ENCODE measurements at places on chromosomes 5 and 9. TPM values are rescaled to one million over a fixed set of nuclear protein-coding genes. Genes with fewer than 3 reads are reported as not detected.
A peak's percentile ranks its signal among the peaks of the same experiment; 100 is the strongest.

DNA sequence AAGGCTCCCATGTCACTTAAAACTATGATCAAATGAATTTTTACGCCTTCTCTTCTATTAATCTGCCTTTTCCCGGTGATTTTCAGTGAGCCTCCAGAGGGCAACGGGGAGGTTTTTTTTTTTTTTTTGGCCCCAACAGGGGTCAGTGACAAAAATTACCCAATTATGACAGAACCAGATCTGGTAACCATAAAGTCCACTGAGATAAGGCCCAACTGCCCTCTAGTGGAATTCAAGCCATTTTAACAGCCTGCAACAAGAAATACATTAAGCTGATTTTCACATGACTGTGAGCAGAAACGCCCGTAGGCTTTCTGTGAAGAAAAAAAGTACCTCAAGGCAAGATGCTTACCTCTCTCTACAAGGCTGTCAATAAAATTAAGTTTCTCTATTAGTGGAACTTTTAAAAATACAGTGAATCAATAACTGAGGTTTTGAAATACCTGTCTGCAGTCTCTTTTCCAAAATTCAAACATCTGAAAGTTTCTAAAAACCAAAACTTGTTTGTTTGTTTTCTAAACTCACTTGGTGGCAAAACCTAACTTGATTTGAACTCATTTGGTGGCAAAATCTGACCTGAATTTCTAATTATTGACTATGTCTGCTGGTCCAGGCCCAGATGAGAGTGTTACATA is 49.7 kb upstream of the FST start:
- H3K4me3 ChIP-seq, result no peak overlapping the region
- no peaks in the 10 kb centered on the region for H3K36me3 ChIP-seq
- no peak overlapping the region for H3K27ac ChIP-seq
- H3K4me1 ChIP-seq, result peaks cover 2% of the 10 kb centered on the region

- H3K4me3 ChIP-seq, result no peak overlapping the region
- H3K27me3 ChIP-seq, result no peaks in the 10 kb centered on the region
- no peaks in the 10 kb centered on the region for H3K4me1 ChIP-seq
- H3K27ac ChIP-seq, result no peak overlapping the region
- H3K36me3 ChIP-seq, result no peaks in the 10 kb centered on the region
Observed at GRCh38 chr5:6915574-6915973, 202.3 kb downstream of the TENT4A start.

DNA sequence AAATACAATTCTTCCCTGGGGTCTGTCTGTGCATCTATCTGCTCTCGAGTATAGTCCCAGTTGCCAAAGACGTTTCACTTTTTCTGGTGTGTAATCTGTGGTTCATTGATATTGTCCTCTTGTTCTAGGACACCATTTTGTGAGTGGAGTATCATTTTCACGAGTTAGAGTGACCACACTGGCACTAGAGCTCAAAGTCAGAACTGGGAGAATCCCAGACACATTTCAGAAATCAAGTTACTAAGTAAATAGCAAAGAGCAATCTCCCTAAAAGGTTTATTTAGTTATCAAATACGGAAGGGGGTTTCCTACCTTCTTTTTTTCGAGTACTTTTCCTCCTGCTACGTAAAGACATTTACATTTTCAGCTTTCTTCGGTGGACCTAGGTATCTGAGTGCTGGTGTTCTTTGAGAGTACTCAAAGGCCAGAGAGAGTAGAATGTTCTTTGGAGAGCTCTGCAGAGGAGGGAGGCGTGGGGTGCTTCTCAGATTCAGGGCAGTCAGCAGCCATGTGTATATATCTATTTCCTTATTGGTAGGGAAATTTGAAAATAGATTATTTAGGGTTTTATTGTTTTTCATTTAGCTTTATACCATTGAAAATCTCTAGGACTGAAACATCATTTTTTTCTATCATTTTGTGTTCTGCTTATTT is 8.9 kb upstream of the HSPA9 start:
- no peak for DNase-seq
- H3K27me3 ChIP-seq, result no peaks in the 10 kb centered on the region
- no peaks in the 10 kb centered on the region for H3K36me3 ChIP-seq

DNA sequence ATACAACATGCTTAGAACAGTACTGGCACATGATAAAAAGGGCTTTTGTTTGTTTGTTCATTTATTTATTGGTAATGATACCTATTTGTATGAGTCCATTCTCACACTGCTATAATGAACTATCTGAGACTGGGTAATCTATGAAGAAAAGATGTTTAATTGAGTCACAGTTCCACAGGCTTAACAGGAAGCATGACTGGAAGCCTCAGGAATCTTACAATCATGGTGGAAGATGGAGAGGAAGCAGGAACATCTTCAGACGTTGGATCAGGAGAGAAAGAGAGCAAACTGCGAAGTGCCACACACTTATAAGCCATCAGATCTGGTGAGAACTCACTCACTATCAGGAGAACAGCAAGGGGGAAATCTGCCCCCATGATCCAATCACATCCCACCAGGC is 847.7 kb downstream of the CDH18 start:
- H3K4me3 ChIP-seq, result no peak overlapping the region
- H3K27me3 ChIP-seq, result no peaks in the 10 kb centered on the region
- no peaks in the 10 kb centered on the region for H3K36me3 ChIP-seq
- peaks cover 6% of the 10 kb centered on the region for H3K4me1 ChIP-seq
- no peak for DNase-seq

DNA sequence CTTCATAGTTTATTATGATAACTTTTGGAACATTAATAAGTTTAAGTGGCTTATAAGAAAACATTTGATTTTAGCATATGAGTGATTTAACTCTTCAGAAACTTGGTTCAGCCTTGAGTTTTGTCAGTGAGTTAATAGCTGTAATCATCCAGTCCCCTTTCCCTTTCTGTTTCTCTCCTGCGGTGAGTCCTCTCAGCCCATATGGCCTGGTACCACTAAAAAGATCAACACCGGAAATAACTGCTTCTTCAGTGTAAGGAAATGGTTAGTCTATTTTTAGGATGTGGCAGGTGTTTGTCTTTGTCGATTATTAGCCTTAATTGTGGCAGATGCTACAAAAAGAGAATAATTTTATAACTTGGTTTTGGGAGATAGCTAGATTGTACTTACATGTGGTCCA is 120.2 kb upstream of the GRHPR start:
- DNase-seq, result no peak
- H3K36me3 ChIP-seq, result no peaks in the 10 kb centered on the region
- H3K27ac ChIP-seq, result no peak overlapping the region
- no peak overlapping the region for H3K4me3 ChIP-seq
- no peaks in the 10 kb centered on the region for H3K27me3 ChIP-seq

DNA sequence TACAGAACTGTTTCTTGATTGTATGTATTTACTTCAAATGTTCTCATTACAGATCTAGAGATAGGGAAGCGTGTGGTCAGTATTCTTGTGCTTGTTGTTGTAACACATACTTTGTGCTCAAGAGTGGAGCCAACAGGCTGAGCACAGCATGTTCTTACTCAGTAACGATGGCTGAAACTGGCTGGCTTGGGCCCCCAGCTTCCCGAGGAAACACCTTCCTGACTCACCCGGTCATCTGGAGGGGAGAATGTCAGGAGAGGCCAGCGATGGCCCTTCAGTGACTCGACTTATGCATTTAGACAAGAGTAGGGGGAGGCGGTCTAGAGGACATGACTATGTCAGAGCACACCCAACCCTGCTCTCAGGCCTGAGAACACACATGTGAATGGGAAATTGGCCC is 25.6 kb downstream of the ZNF474 start:
- no peak for DNase-seq
- H3K36me3 ChIP-seq, result no peaks in the 10 kb centered on the region
- H3K4me3 ChIP-seq, result no peak overlapping the region
- no peaks in the 10 kb centered on the region for H3K4me1 ChIP-seq
- H3K27ac ChIP-seq, result no peak overlapping the region
- no peaks in the 10 kb centered on the region for H3K27me3 ChIP-seq

DNA sequence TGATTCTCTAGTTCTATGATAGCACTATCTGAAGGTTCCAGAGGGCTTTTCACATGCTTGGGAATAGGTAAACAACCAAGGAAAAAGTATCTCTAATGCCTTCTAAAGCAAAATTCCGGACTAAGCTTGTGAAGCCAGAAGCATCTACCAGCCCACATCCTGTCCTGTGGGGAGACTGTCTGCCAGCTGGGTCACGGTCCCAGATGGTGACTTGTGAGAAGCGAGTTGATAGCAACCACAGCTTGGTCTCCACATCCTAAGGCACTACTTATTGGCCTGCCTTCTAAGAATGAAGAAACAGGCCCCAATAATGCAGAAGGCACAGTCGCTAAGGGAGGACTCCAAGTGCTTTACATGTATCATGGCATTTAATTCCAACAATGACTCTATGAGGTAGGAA is 184.1 kb upstream of the ADRA1B start:
- no peaks in the 10 kb centered on the region for H3K36me3 ChIP-seq
- H3K27me3 ChIP-seq, result no peaks in the 10 kb centered on the region
- DNase-seq, result no peak
- no peak overlapping the region for H3K27ac ChIP-seq

- H3K27ac ChIP-seq, result no peak overlapping the region
- no peak overlapping the region for H3K4me3 ChIP-seq
- no peaks in the 10 kb centered on the region for H3K27me3 ChIP-seq
- DNase-seq, result no peak
- no peaks in the 10 kb centered on the region for H3K4me1 ChIP-seq
Observed at GRCh38 chr5:3449481-3449880, 146.2 kb upstream of the IRX1 start.

DNA sequence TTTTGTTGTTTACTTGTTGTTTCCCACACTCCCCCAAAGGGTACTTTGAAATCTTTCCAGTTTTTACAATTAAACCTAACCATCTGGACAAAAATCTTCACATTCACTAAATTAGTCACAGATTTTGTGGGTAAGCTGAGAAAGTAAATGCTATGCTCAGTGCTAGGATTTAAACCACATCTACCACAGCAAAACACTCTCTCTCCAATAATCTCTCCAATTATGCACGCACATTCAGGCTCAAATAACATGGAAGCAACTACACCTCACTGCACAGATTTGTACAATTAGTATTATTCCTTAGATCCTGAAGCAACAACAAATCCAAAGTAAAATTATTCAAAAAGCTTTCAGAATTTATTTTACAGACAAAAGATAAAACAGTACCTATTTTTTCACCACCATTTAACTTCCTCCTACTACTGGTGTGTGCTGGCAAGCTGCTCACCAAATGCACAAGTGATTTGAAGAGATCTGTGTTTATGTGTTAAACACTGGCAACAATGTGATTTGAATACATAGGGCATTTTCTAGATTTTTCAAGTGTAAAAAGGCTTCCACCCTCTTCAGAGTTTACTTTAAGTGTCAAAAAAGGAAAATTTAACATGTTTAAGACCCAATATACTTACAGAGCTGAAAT is 16.6 kb downstream of the ZNF608 start:
- H3K36me3 ChIP-seq, result no peaks in the 10 kb centered on the region
- no peak overlapping the region for H3K4me3 ChIP-seq
- no peak for DNase-seq
- peak overlapping the region; percentile 47 for H3K27ac ChIP-seq
- H3K27me3 ChIP-seq, result no peaks in the 10 kb centered on the region

DNA sequence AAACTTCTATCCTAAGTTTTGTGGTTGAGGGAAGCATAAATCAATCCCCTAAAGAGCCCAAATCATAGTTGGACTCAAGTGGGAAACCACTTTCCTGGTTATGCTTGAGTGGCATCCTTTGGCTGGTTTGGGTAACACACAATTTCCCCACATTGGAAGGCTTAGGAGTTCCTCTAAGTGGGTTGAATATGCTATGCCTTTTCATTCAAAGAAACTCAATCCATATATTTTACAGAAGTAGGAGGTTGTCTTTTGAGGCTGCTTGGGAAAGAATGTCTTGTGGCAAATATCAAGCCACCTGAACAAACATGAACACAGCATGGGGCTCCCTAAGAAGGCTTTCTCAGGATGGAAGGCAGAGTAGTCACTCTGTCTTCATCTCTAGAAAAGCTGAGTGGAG is 121.1 kb downstream of the SPATA31D1 start:
- H3K27me3 ChIP-seq, result peaks cover 5% of the 10 kb centered on the region
- DNase-seq, result no peak
- H3K4me3 ChIP-seq, result no peak overlapping the region
- no peak overlapping the region for H3K27ac ChIP-seq

DNA sequence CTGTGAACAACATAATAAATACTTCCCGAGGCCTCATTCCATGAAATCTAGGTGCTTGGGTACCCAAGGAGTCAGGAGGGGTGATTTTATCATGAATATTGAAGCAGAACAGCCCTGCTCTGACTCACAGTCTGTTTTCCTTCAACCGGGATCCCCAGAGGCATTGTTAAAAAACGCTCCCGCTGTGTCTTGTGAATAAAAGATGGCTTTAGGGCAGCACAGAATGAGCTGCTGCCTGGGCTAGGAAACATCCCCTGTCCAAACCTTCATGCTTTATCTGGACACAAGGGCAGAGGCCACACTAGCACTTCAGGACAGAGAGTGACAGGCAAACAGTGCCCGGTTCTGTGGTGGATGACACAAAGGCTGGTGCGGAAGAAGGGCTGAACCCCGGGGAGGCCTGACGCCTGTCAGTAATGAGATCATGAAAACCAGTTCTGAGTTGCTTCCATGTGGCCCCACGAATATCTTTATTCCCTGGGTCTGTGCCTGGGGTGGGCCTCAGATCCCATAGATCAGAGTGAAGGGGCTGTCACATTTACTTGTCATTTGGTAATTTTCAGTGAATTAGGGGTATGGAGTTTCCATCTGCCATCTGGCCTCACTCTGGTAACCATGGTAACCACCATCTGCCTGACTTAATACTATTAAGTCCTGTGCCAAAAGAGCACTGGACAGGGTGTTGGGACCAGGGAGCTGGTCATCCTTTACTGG is 2.6 kb downstream of the IGFBPL1 start:
- H3K27me3 ChIP-seq, result peaks cover 26% of the 10 kb centered on the region
- H3K36me3 ChIP-seq, result no peaks in the 10 kb centered on the region
- H3K27ac ChIP-seq, result no peak overlapping the region

DNA sequence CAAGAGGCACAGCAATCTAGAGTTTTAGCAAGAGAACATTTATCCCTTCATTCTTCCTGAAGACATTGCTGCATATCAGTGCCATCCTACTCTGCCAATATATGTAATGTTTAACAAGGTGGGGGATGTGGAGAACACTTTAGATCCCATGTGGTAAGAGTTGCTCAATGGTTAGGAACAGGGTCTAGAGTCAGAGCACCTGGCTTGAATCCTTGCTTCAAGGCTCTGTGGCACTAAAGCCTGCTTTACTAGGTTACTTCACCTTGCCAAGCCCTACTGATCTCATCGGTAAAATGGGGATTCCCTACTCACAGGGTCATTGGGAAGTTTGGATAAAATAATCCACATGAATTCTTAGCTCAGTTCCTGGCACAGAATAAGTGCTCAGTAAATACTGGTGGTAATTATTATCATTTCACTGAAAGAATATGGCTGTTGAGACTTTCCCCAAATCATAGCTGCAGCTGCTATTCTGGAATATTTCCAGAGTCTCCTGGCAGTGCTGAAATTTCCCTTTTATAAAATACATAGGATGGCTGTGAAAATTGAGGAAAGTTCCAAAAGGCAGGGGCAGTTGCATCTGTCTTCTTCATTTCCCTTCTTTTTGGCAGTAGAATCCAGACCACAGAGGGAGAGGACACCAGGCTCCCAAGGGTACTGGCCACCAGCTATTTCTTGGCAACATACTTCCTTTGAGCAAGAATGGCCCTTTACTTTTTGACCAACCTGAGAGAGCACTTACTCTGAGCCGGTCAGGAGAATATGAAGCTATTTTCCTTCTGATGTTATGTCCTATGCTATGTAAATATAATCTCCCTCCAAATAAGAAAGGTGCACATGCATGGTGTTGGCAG is 142.8 kb downstream of the PALM2AKAP2 start:
- H3K27ac ChIP-seq, result no peak overlapping the region
- peaks cover 32% of the 10 kb centered on the region for H3K36me3 ChIP-seq
- no peak for DNase-seq
- peaks cover 3% of the 10 kb centered on the region for H3K4me1 ChIP-seq

The PCDHB13 gene
- polyA plus RNA-seq, result 3.1 TPM

The ZFP37 gene
- polyA plus RNA-seq, result 3.2 TPM

The AQP7 gene
- 4.5 TPM for polyA plus RNA-seq

The CER1 gene
- not detected for polyA plus RNA-seq

The COL5A1 gene
- polyA plus RNA-seq, result 50.7 TPM
